ENCODE measurements at places on chromosomes 11 and 22.

- no peak for DNase-seq
These were observed 25.3 kb upstream of the CBX7 start for GRCh38 chr22:39177791-39178190.

- no peak for DNase-seq
These were observed 8.7 kb downstream of the CSF2RB start for GRCh38 chr22:36922105-36922608.

DNA sequence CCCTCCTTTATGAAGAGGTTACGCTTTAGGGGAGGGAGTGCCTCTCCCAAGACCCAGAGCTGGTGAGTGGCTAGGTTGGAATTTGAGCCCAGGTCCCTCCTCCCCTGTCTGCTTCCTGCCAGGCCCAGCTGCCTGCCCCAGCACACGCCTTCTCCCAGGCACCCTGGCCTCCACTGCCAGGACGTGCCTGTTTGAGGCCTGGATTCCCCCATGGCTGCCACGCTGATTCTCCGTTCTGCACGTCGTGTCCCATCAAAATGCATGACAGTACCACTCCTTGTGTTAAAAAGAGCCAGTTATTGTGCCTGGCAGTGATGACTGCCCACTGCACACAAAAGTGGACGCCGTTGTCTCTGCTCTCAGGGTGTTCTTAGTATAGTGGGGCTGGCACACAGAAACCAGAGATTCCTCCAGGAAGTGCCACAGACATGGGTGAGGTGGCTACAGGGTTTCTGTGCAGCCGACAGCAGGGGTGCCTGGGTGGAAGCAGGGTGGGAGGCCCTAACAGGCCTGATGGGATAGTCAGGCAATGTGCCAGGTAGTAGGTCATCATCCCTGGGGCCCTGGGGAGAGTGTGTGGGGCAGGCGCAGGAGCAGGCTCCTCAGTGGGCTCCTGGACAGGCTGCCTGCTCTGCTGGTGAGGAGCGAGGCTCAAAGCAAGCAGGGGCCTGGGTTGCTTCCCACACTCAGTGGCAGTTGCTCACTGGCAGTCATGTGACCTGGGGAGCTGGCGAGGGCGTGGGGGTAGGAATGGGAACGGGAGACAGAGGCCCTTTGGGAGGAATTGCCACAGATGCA is 24.2 kb downstream of the MED15 start:
- DNase-seq, result no peak

GRCh38 chr11:85406316-85406715 is 220.8 kb downstream of the DLG2 start:
- no peak for DNase-seq

- no peak for DNase-seq
These were observed 6.8 kb downstream of the OR51B2 start for GRCh38 chr11:5317292-5317691.

- no peak for DNase-seq
These were observed 29.1 kb upstream of the RELT start for GRCh38 chr11:73347067-73347466.

DNA sequence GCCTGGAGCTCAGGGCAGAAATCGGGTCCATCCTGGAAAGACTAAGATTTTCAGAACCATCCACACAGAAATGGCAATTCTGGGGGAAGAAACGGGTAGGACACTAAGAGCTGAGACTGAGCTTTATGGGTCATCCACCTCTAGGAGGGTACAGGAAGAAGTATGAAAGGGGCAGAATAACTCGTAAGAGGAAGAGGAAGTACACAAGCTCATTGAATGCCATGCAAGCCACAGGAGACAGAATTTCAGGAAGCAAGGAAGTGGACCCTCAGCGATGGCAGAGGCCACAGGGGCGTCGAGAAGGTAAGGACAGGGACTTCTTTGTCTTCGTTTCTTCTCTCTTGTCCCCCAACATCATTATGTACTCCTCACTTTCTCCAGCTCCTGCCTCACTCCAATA is 169.6 kb downstream of the MAML2 start:
- DNase-seq, result no peak

- no peak for DNase-seq
These were observed 99.2 kb upstream of the RASSF10 start for GRCh38 chr11:12909879-12910278.

GRCh38 chr11:44989831-44990566 is 39.3 kb upstream of the TP53I11 start:
- DNase-seq, result no peak

Measured in SIG-M5 (cell line).